ENCODE measurements at places on chromosomes 1 and 21. TPM values are rescaled to one million over a fixed set of nuclear protein-coding genes. Genes with fewer than 3 reads are reported as not detected.

Gene LYPD8
- not detected for total RNA-seq

Gene REG4
- 3.4 TPM for total RNA-seq

Gene MIER1
- total RNA-seq: 94.5 TPM

Gene ZC3H12A
- 202 TPM for total RNA-seq

Gene PCBP3
- 2.4 TPM for total RNA-seq

Gene TSPEAR
- total RNA-seq: not detected

Gene MROH9
- total RNA-seq: not detected

Gene TAL1
- total RNA-seq: not detected

Gene SEMA6C
- 2.0 TPM for total RNA-seq

All from CD8-positive, alpha-beta T cell (primary cell).